ENCODE measurements at places on chromosomes 7 and 10.
A peak's percentile ranks its signal among the peaks of the same experiment; 100 is the strongest.

GRCh38 chr10:72335394-72336258 is 19.1 kb downstream of the DNAJB12 start:
- no peak for DNase-seq

GRCh38 chr10:28587970-28588290 is 55.0 kb downstream of the WAC start:
- DNase-seq, result no peak

DNA sequence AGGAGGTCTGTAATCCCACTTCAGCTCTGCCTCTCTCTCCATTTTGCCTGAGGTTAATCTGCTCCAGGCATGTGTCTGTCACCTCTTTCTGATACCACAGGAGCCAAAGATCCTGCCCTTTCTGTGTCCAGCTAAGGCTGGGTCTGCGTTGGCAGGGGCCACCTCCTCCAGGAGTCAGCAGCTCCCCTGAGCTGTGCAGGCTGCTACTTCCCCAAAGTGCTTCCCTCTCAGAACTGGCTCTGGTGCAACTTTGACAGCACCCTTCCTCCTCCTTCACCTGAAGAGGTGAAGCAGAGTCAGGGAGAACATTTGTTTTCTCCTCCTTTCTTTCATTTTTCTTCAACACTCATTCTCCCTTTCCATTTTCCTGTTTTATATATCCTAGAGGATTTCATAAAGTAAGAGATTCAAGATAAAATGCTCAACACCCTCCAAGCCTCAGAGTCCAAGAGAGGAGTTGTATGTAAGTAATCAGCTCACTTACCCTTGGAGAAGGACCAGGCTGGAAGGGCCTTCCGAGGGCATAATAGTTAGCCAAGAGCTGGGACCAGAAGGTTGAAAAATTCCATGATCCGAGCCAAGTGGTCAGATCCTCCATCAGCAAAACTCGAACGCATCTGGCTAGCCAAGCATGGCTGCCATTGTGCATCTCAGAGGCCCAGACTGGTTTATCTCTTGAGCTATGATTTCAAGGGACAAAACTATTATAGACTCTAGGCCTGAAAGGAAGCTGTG is 257.3 kb downstream of the PTEN start:
- no peak for DNase-seq

DNA sequence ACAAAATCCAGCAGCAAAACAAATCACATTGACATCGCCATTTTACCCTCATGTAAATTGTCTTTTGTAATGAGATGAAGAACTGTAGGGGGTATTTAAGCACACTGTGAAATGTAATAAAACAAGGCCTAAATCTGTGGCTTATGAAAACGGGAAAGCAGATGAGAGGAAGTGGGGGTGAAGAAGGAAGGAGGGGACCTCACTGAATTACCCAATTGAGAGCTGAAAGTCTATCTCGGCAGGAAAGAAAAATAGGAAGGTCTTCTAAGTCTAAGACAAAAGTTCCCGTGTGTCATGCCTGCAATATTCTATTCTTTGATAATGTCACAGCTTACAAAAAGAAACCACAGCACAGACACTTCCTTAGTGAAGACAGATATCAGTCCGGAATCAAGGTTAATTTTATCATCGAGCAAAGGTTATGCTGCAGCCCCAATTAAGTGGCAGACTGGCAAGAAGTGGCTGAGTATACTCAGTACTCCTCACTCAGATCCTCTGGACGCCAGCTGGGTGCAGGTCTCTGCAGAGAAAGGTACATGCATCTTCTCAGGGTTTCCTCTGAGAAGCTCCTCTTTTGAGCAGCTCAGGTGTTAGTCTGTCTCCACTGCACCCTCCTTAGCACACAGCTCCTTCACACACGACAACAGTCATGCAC is 239.7 kb downstream of the FANK1 start:
- no peak for DNase-seq

GRCh38 chr7:128434413-128435326 is 21.0 kb upstream of the HILPDA start:
- no peak for DNase-seq

GRCh38 chr7:22842383-22842941 is 19.8 kb upstream of the TOMM7 start:
- no peak for DNase-seq

GRCh38 chr10:11167233-11167966 is 149.7 kb downstream of the CELF2 start:
- DNase-seq, result no peak

GRCh38 chr10:35135861-35136260 is 9.2 kb downstream of the CREM start:
- DNase-seq, result no peak

- no peak for DNase-seq
Observed at GRCh38 chr10:61835946-61836887, 65.3 kb upstream of the ARID5B start.

- DNase-seq, result peak; percentile 74
Observed at GRCh38 chr7:98323597-98324322, 42.3 kb downstream of the BRI3 start.

DNA sequence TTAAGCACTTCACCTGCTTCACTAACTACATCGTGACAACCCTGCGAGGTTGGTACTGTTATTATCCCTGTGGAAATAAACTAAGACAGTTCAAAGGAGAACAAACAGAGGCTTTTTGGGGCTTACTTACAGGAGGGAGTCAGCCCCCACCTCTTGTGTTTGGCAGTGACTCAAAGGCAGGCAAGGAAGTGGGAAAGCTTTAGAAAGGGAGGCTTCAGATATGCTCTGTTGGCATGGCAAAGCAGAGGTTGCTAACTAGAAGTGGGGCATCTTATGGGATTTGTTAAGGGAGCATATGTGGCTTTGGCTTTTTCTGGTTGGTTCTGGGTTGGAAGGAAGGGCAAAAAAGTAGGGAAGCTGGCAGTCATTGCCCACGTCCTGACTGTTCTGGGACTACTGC is 84.8 kb upstream of the AOAH start:
- DNase-seq, result no peak

GRCh38 chr10:110420401-110421193 is 77.1 kb upstream of the DUSP5 start:
- no peak for DNase-seq

GRCh38 chr10:53786236-53786900 is 1013.8 kb upstream of the MBL2 start:
- no peak for DNase-seq

DNA sequence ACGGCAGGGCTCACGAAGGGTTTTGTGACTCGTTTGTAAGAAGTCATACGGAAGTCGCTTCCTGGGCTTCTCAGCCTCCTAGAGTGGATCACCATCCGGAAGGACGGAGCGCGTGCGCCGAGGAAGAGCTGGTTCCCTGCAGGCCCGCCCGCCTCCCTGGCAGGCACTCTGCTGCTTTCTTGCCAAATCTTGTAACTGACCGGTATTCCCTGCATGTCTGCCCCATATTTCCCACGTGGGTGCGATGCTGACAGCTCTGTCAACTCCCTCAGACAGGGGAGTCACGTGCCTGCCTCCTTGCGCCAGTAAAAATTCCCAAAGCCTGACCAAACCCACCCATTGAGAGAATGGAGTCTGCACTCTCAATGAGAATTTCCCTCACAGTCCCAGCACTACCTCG is 12.7 kb downstream of the SHH start:
- no peak for DNase-seq

- DNase-seq, result no peak
Observed at GRCh38 chr7:82517050-82517449, 73.5 kb upstream of the CACNA2D1 start.

GRCh38 chr7:115478426-115478825 is 552.1 kb downstream of the TFEC start:
- DNase-seq, result no peak

- no peak for DNase-seq
Observed at GRCh38 chr10:47104151-47104605, 192.9 kb downstream of the PTPN20 start.

GRCh38 chr7:157009778-157010587 is 480 bp downstream of the MNX1 start:
- DNase-seq, result no peak

DNA sequence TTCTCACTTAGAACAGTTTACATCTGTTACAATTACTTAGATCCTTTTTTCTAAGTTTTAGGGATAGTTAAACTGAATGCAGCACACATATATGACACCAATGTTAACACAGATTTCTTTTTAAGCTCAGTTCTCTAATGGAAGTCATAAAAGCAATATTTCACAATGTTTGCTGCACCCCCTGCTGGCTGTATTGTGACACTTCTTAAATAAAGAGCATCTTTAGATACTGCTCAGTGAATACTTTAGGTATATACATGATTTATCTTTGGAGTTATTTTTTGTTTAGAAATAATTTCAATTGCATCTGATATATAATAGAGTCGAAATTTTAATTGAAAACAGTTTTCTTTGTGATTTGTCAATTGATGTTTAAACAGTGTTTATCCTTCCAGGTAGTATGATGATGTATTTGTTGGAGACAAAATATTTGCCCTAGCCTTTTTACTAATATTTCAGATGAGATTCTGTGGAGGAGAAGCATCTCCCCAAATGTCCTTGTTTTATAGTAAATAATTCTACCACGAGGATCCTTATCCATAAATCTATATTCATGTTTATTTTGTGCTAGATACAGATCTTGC is 174.4 kb downstream of the ST7 start:
- DNase-seq, result peak; percentile 28

DNA sequence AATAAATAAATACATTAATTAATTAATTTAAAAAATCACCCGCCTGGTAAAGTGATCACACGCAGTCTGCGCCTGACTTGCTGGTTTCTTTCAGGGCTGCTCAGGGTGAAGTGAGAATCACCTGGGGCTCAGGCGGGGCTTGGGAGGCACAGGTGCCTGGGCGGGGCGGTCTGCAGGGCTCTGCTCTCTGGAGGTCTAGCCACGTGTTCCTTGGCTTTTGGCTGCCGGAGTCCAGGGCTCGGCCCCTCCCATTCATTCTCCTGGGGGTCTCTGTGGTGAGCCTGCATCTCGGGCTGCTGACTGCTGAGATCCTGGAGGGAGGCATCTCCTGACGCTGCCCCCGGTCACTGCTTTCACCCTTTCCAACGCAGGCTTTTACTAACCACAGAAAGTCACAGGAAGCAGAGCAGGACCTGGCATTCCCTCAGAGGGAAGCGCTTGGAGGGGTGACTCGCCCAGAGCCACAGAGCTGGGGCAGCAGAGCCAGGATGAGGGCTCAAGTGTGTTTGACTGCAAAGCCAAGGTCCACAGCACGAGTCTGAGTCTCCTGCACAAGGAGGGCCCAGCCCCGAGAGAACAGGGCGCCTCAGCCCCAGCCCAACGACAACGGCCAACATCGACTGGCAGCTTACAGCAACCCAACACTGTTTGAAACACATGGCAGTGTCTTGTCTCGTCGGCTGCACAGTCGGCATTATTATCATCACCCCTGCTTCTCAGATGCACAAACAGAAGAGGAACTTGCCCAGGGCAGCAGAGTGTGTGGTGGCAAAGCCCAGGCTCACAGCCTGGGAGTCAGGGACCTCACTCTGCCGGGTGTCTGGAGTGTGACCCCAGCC is 22.4 kb upstream of the MNX1 start:
- DNase-seq, result no peak

- DNase-seq, result no peak
Observed at GRCh38 chr10:17009212-17009700, 120.4 kb downstream of the CUBN start.

DNA sequence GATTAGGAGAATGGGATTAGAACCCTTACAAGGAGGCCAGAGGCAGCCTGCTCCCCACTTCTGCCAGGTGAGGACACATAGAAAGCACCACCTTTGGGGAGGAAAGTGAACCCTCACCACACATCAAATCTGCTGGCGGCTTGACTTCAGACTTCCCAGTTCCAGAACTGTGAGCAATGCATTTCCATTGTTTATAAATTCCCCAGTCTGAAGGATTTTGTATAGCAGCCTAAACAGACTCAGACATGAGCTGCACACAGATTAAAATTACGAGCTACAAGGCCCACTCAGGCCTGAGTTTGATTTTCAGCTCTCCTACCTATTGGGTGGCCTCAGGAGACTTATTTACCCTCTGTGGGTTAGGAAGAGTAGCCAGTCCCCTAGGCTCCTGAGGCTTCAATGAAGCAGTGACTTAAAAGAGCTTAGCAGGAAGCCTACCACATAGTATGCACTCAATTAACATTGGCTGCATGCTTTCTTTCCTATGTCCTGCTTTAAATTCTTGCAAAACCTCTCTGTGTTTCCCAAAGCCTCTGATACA is 350.7 kb upstream of the ZMIZ1 start:
- no peak for DNase-seq

GRCh38 chr10:53071505-53072125 is 299.0 kb upstream of the MBL2 start:
- no peak for DNase-seq

DNA sequence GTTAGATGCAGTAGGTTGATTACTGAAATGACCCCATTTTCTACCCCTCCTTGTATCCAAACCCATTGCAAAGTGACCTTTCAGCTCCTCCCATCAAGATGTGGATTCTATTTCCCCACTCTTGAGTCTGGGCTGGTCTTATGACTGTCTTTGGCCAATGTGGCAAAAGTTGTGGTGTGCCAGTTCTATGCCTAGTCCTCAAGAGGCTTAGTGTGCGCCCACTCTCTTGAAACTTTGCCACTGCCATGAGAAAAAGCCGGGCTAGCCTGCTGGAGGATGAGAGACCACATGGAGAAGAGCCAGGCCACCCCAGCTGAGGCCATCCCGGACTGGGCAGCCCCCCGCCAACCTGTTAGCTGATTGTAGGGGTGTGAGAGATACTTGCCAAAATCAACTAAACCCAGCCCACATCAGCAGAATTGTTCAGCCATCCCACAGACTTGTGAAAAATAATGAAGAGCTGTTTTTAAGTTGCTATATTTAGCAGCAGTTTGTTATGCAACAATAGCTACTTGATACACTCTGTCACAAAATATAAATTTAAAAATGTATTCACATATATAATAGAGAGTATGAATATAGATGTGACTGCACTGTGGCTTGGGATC is 131.0 kb upstream of the PALS2 start:
- DNase-seq, result no peak

DNA sequence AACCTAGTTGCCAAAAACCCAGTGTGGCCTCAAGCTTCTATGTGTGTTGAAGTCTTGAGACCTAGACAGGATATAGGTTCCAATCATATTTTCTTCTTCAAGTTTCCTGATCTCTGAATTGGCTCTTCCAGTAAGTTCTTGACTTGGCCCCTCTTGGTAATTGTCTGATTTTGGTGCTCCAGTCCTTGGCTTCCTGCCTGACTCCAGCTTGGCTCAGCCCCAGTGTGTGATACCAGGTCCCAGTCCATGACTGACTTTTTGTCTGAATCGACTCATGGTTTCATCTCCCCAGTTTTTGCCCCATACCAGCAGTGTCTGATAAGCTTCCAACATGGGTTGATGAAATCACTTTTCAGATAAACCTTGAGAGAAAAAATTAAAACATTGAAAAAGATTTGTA is 72.3 kb downstream of the FAS start:
- no peak for DNase-seq

DNA sequence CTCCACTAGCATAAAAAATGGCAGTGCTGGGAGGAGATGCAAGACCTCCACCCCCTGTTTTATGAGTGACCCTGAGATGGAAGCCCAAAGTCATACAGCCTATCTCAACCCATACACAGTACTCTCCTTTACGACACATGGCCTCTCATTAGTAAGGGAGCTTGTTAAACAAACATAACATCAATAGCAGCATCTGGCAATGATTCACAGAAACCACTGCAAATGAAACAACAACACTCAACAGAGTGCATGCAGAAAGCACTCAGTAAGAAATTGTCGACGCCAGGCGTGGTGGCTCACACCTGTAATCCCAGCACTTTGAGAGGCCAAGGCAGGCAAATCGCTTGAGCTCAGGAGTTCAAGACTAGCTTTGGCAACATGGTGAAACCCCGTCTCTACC is 27.5 kb upstream of the FIGNL1 start:
- no peak for DNase-seq

All from NCI-H524 (cell line).